ENCODE measurements at places on chromosomes 3 and 15. TPM values are rescaled to one million over a fixed set of nuclear protein-coding genes. Genes with fewer than 3 reads are reported as not detected.

ACTC1 gene
- total RNA-seq: 0.49 TPM

DHX30 gene
- 90.8 TPM for total RNA-seq

HGD gene
- 0.25 TPM for total RNA-seq

CTXN2 gene
- total RNA-seq: not detected

TICRR gene
- total RNA-seq: 5.0 TPM

CEMIP gene
- 0.32 TPM for total RNA-seq

SEMA3G gene
- total RNA-seq: 6.8 TPM

CAPN3 gene
- 0.94 TPM for total RNA-seq

Measured in bladder microvascular endothelial cell (primary cell).